ENCODE measurements at places on chromosomes 2 and 18. TPM values are rescaled to one million over a fixed set of nuclear protein-coding genes. Genes with fewer than 3 reads are reported as not detected.

DNA sequence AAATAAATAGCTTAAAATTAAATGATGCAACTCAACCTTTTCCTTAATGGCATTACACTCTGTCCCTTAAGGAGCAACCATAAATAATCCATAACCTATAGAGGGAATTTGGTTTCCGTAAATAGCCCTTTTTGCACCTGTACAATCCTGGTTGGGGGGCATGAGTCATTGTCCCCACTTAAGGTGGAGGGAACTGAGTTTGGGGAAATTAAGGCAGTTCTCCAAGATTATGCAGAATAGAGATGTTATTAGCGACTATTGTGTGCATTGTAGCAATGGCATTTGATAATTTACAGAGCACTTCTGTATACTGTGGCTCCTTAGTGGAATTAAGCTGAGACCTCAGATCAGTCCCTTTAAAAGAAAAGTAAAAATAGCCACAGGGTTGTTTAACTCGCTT lies 6.6 kb downstream of the MYCN start:
- no peak for DNase-seq

GRCh38 chr2:187466129-187466792 lies 18.2 kb upstream of the CALCRL start:
- no peak for DNase-seq

GRCh38 chr2:49240608-49241007 lies 86.3 kb upstream of the FSHR start:
- no peak for DNase-seq

DNA sequence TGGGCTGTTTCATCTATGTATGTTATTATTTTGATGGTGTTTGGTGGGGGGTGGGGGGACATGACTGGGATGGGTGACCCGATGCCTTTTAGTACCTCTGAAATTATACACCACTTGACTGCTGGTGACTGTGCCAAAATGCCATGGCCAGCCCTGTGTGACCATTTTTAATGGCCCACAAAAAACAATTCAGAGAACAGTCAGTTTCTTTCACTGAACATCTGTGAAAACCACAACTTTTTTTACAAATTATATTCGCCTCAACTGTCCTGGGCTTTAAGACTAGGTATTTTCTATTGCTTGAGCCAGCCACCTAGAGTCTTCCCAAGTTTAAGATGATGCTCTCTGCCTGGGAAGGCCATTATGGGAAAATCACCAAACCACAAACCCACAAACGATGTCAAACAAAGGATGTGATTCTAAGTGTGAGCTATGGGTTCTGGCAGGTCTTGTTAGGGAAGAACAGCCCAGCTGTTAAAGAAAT lies 33.9 kb downstream of the FN1 start:
- DNase-seq = no peak

DNA sequence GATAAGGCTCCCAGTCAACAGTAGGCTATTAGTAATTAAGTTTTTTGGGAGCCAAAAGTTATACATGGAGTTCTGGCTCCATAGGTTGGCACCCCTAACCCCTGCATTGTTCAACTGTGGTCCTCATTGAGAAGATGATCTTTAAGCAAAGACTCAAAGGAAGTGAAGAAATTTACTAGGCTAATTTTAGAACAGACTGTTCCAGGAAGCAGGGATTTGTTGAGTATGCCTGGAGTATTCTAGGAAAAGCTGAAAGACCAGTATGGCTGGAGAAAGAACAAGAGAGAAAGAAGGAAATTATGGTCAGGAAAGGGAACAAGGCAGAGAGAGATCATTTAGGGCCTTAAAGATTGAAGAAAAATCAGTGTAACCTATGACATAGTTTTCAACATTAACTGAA lies 125.1 kb downstream of the PMAIP1 start:
- DNase-seq = no peak

DNA sequence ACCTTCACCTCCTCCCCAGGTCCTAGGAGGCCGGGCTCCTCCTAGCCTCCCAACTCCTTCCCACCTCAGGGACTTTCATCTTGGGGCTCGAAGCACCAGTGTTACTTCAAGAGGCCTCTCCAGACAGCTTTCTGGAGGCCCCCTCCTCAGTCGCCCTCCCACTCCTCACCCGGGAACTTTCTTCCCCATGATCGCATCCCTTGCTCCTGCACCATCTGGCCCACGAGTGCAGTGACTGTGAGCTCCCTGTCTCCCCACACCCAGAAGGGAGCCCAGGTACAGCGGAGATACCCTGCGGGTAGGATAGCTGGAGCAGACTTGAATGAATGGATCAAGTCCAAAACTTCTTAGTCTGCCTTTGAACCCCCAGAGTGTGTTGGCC lies 6.1 kb downstream of the ERFE start:
- DNase-seq = no peak

- no peak for DNase-seq
These were observed 127.3 kb upstream of the NYAP2 start for GRCh38 chr2:225272173-225272572.

The MRPS9 gene
- total RNA-seq = 70.3 TPM

The CD226 gene
- total RNA-seq = 0.95 TPM

The GPR39 gene
- not detected for total RNA-seq

The MRO gene
- 4.6 TPM for total RNA-seq

Data from Right ventricle myocardium inferior (tissue), 1 donor.